Caudate nucleus (tissue), 63 donors: ENCODE measurements at places on chromosomes 11 and 22.

DNA sequence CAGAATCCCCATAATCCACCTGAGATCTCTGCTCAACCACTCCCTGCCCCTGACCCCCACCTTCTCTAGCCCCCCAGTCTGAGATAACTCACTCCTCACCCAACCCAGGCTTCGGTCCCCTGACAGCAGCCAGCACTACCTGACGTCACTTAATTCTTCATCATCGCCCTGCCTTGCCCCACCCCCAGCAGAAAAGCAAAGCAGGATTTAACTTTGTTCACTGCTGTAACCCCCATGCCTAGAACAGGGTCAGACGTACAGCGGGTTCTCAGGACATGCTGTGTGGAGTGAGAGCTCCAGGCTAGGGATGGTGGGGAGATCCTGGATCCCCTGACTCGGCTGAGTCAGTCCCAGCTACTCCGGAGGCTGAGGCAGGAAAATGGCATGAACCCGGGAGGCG is 45.8 kb downstream of the ELFN2 start:
- DNase-seq, result no peak

DNA sequence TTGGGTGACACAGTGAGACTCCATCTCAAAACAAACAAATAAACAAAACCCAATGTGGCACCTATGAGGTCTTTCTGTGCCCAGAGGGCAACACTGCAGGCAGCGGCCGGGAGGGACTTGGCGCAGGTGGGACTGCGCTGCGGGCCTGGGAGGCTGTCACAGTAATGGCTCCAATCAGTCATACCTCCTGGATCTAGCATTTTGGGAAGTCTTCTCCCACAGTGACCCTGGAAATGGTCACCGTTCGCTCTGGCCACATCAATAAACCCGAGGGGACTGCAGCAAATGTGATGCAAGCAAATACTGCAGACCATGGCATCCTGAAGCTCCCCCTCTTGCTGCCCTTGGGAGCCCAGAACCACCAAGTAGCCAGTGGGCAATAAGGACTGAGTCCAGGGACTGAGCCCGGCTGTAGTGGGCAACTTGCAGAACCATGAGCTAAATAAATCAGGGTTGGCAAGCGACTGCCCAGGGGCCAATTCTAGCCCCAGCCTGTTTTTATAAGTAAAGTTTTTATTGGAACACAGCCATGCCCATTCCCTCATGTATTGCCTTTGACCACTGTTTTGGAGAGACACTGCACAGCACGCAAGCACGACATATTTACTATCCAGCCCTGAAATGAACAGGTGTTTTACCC is 15.4 kb downstream of the SHANK2 start:
- no peak for DNase-seq

DNA sequence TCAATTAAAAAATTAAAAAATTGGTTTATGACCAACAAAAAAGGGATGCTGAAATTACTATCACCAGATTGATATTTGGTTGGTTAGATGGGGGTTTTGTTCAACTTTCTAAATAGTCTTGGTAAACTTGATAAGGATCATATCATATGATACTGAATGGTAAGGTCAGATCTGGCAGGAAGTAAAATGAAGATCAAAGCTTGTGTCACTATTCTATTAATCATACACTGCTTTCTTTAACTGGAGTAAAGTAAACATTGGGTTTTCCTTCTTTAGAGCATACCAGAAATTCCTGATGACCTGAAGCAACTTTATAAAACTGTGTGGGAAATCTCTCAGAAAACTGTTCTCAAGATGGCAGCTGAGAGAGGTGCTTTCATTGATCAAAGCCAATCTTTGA is 40.2 kb downstream of the RRM1 start:
- no peak for DNase-seq

GRCh38 chr11:120219232-120219937 is 8.6 kb downstream of the OAF start:
- no peak for DNase-seq

DNA sequence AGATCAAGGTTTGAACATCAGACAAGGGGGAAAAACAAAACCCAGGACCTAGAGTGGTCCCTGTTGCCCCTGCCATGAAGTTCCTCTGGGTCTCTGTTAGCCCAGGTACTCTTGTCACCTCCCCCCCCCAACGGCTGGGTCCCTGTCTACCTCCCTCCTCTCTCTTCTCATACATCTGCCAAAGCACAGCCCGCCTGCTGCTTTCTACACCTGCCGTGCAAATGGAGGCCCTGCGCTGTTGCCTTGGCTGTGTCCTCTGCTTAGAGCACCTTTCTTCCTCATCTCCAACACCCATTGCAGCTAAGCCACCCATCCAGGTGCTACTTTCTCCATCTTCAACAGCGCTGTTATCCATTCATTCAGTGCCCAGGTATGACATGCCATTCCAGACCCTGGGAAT is 99.2 kb downstream of the TP53I11 start:
- DNase-seq, result no peak

GRCh38 chr11:92391364-92391763 is 166.7 kb downstream of the FAT3 start:
- DNase-seq, result no peak

- no peak for DNase-seq
Observed at GRCh38 chr11:33005175-33005574, 10.5 kb upstream of the DEPDC7 start.

- DNase-seq, result no peak
Observed at GRCh38 chr11:69497221-69497787, 15.8 kb downstream of the LINC01488 start.

DNA sequence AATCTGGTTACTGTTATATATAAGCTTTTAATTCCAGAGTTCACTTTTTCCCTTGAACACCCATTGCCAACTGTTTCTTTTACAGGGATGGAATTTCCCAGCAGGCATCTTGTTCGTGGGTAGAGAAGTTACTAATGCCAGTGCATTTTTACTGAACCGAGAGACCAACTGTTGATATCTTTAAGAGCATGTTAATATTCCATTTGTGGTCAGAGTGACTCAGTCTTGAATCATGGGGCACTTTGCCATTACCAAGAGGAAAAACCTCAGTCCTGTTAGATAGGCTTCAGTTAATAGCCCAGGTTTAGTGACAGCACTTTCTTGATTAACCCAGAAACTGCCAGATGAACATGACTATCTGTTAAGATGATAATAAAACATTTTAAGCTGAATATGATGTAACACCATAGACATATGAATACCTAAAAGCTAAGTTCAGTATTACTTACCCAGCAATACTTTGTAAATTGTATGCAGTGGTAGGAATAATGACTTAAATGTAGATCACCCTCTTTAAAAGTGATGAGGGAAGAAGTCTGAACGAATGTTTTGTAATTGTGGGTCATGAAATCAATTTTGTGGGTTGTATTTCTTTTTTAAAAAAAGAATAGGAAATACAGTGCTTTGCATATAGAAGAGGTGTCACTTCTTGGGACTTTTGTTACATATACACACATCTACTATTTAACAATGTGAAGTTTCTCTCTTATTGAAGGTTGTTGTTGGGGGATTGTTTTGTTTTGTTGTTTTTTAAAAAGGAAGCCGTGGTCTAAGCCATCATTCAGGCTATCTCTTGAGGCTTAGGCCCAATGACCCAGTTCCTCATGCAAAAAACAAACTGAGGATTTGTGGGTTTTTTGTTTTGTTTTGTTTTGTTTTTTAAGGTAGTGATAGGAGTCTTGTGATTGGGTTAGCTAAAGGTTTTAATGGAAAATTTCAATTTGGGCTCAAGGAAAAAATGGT is 79.2 kb upstream of the GRIK4 start:
- DNase-seq, result no peak

- DNase-seq, result no peak
Observed at GRCh38 chr22:26903030-26903856, 245.9 kb downstream of the MIAT start.
